ENCODE measurements at places on chromosomes 6 and 20. TPM values are rescaled to one million over a fixed set of nuclear protein-coding genes. Genes with fewer than 3 reads are reported as not detected.

COL12A1 gene
- total RNA-seq: not detected

GRCh38 chr6:141701732-141702131 lies 431.0 kb upstream of the GJE1 start:
- H3K27ac ChIP-seq: no peak overlapping the region
- no peaks in the 10 kb centered on the region for H3K4me1 ChIP-seq
- no peak for DNase-seq
- H3K27me3 ChIP-seq: no peaks in the 10 kb centered on the region
- H3K4me3 ChIP-seq: no peak overlapping the region

DNA sequence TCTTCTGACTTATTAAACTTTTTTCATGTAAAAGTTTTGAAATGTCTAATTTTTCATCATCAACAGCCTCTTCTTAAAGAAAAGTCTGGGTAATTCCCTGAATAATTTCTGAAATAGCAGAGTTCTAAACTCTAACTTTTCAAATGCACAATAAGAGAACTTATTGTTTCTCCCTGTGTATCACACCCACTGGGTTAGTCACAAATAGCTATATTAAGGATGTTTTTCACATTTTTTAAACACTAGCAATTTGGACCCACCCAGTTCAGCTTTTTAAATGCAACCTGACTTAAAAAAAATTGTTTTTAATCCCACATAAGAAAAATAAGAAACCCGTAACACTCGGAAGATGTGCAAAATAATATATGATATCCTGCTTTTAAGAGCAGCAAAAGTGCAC lies 61.4 kb upstream of the UTRN start:
- H3K4me1 ChIP-seq: no peaks in the 10 kb centered on the region
- no peaks in the 10 kb centered on the region for H3K27me3 ChIP-seq
- no peak overlapping the region for H3K27ac ChIP-seq
- no peak for DNase-seq
- H3K36me3 ChIP-seq: no peaks in the 10 kb centered on the region
- H3K4me3 ChIP-seq: no peak overlapping the region

DNA sequence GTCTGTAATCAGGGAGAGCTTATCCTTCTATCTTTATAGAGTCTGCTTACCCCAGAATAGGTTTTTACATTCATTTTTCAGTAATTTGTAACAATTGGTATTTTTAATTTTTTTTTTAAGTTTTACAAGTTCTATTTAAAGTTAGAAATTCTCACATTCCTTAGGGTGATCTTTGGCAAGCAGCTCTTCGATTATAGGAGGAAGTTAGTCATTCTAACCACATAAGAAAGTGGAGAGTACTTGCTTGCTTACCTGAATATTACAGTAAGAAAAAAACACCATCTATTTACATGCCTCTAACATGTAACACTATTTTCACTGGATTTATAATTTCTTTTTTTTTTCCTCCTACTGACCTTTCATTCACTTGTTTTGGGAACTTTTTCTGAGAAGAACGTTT lies 6.7 kb downstream of the TSHZ2 start:
- H3K27ac ChIP-seq: no peak overlapping the region
- H3K27me3 ChIP-seq: no peaks in the 10 kb centered on the region
- no peaks in the 10 kb centered on the region for H3K4me1 ChIP-seq
- no peaks in the 10 kb centered on the region for H3K36me3 ChIP-seq
- no peak overlapping the region for H3K4me3 ChIP-seq

DEF6 gene
- total RNA-seq: 209 TPM

HRH3 gene
- not detected for total RNA-seq

HFE gene
- total RNA-seq: 0.28 TPM

GRCh38 chr6:127494240-127494767 lies 24.8 kb downstream of the MTCL3 start:
- H3K27me3 ChIP-seq: no peaks in the 10 kb centered on the region
- H3K36me3 ChIP-seq: no peaks in the 10 kb centered on the region
- no peak for DNase-seq
- H3K27ac ChIP-seq: no peak overlapping the region
- no peaks in the 10 kb centered on the region for H3K4me1 ChIP-seq

DNA sequence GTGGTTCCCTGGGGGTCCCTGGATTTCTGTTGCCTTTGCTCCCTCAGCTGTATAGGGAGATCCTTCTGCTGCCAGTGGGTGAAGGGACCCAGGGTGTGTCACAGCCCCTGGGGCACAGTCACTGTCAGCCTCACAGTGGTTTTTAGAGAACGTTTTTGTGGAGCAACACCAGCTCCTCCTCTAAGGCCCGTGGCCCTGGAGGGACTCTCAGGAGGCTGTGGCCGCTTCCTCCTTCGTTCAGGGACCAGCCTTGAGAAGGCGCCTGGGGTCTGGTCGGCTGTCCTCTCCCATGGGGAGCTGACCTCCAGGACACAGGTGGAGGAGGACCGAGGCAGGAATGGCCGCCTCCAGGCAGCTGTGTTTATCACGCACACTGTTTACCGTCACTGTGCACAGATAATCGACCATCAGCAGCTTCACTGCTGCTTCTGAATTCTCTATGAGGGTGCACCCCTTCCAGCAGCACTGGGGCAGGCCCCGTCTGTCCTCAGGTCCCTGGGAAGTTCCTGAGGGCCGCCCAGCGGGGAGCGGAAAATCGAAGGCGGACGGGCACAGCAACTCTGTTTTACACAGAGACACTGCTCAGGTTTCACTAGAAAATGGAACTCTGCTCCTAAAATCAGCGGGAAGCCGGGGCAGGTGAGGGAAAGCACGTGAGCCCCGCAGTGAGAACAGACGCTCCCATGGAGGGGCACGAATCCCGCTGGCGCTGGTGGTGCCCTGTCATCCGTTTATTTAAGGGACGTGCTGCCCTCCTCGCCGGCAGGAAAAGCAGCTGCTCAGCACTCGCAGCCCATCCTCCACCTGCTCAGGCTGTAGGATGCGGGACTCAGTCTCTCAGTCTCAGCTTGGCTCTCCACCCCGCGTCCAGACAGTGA lies 10.4 kb upstream of the FRMD1 start:
- no peak overlapping the region for H3K27ac ChIP-seq
- no peaks in the 10 kb centered on the region for H3K27me3 ChIP-seq
- no peaks in the 10 kb centered on the region for H3K36me3 ChIP-seq
- DNase-seq: no peak
- no peaks in the 10 kb centered on the region for H3K4me1 ChIP-seq

BMP7 gene
- not detected for total RNA-seq

DNA sequence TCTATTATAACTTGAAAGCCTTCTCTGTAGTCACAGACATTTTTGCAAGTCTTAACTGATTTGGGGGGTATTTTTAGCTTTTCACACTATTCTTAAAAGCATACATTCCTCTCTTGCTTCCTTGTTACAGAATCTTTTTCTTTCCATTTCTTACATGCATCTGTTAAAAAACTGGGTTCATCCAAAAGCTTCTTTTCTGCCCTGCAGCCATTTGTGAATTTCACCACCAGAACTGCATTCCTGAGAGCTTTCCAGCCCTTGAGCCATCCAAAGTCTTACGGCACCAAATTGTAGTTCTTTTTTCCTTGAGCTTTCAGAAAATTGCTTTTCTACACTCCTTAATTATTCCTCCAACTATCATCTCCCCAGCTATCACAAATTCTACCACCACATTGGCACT lies 19.7 kb upstream of the GSTA4 start:
- H3K27me3 ChIP-seq: no peaks in the 10 kb centered on the region
- DNase-seq: no peak
- no peaks in the 10 kb centered on the region for H3K4me1 ChIP-seq
- no peak overlapping the region for H3K27ac ChIP-seq
- H3K4me3 ChIP-seq: no peak overlapping the region

SLCO4A1 gene
- total RNA-seq: 2.3 TPM

GRCh38 chr20:5024982-5025381 lies 23.7 kb upstream of the SLC23A2 start:
- H3K27ac ChIP-seq: no peak overlapping the region
- no peak for DNase-seq
- H3K36me3 ChIP-seq: no peaks in the 10 kb centered on the region
- no peaks in the 10 kb centered on the region for H3K27me3 ChIP-seq

DNA sequence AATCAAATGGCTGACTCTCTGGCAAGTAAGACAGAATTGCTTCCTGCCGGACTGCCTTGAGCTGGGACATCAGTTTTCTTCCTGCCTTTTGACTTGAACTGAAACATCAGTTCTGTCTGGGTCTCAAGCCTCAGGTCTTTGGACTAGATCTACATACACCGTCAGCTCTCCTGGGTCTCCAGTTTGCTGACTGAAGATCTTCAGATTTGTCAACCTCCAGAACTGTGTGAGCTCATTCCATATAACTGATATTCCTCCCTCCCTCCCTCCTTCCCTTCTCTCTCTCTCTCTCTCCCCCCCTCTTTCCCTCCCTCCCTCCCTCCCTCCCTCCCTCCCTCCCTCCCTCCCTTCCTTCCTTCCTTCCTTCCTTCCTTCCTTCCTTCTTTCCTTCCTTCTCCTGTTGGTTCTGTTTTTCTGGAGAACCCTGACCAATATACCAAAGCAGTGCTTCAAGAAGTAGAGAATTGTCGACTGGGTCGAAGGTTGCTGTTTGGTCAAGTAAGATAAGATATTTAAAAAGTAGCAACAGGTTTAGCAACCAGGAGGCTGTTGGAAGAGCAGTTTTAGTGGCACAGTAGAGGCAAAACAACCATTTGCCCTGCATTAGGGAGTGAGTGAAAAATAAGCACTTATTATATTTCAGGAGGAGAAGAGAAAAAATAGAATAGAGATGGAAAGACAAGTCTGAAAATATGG lies 33.1 kb upstream of the CMTR1 start:
- no peak overlapping the region for H3K4me3 ChIP-seq
- no peak overlapping the region for H3K27ac ChIP-seq
- DNase-seq: no peak
- H3K36me3 ChIP-seq: no peaks in the 10 kb centered on the region

DNA sequence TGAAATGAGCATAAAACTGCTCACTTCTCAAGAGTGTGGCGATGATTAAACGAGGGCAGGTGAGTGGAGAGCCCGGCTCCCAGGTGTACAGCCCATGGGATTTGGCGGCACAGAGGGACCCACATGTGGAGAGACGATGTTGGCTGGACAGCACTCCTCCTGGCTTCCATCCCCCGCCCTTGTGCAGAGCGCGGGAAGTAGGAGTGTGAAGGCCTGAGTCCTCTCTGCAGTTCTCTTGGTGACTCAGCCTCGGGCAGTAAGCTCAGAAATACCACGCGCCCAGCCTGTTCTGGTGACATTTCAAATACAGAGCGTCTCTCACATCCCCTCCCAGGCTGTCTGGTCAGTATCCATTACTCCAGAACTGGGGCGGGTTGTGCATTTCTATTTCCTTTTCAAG lies 94.2 kb upstream of the SRSF6 start:
- no peaks in the 10 kb centered on the region for H3K36me3 ChIP-seq
- H3K27me3 ChIP-seq: no peaks in the 10 kb centered on the region
- H3K4me1 ChIP-seq: no peaks in the 10 kb centered on the region
- no peak for DNase-seq

- DNase-seq: no peak
- H3K27ac ChIP-seq: no peak overlapping the region
- no peaks in the 10 kb centered on the region for H3K4me1 ChIP-seq
- H3K4me3 ChIP-seq: no peak overlapping the region
- H3K36me3 ChIP-seq: no peaks in the 10 kb centered on the region
Measured at GRCh38 chr6:139020689-139021088, 7.9 kb upstream of the ABRACL start.

CRYBG1 gene
- 58.5 TPM for total RNA-seq

RAB44 gene
- total RNA-seq: 0.22 TPM

CNR1 gene
- total RNA-seq: not detected

GRCh38 chr6:30915591-30915946 lies 1.5 kb downstream of the VARS2 start:
- H3K27ac ChIP-seq: no peak overlapping the region
- peaks cover 19% of the 10 kb centered on the region for H3K4me1 ChIP-seq
- H3K4me3 ChIP-seq: no peak overlapping the region

HTR1E gene
- not detected for total RNA-seq

GRCh38 chr6:4314201-4314707 lies 178.9 kb upstream of the ECI2 start:
- no peak overlapping the region for H3K4me3 ChIP-seq
- H3K27ac ChIP-seq: no peak overlapping the region
- H3K4me1 ChIP-seq: no peaks in the 10 kb centered on the region
- no peaks in the 10 kb centered on the region for H3K27me3 ChIP-seq

- H3K4me3 ChIP-seq: no peak overlapping the region
- no peak for DNase-seq
- H3K36me3 ChIP-seq: no peaks in the 10 kb centered on the region
- no peak overlapping the region for H3K27ac ChIP-seq
- no peaks in the 10 kb centered on the region for H3K27me3 ChIP-seq
Measured at GRCh38 chr6:20827798-20828197, 293.5 kb downstream of the CDKAL1 start.

All from CD4-positive, alpha-beta T cell (primary cell).